ENCODE measurements at places on chromosomes 4 and X.
A peak's percentile ranks its signal among the peaks of the same experiment; 100 is the strongest.

DNA sequence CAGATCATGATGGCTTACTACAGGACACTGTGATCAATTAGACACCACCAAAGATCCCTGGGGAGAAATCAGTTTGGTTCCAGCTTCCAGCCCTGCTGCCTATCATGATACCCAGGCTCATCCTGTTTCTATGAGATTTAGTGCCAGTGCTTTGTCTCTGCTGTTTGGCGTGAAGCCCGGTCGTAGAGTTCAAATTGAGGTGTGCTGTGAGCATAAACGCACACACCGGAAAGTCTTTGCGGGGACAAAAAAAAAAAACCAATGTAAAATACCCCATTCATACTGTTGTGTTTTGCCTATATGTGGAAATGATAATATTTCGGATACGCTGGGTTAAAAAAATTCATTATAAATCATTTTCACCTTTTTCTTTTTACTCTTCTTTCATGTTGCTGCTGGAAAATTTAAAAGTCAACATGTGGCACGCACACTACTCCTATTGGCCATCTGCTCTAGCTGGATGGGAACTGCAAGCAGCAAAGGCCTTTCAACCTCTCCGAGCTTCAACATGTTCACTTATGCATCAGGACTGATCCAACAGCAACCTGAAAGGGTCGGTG lies 607 bp upstream of the DKC1 start:
- H3K4me1 ChIP-seq, result peaks cover 4% of the 10 kb centered on the region
- peak overlapping the region; percentile 54 for H3K27ac ChIP-seq
- H3K4me3 ChIP-seq, result peak overlapping the region; percentile 47

DNA sequence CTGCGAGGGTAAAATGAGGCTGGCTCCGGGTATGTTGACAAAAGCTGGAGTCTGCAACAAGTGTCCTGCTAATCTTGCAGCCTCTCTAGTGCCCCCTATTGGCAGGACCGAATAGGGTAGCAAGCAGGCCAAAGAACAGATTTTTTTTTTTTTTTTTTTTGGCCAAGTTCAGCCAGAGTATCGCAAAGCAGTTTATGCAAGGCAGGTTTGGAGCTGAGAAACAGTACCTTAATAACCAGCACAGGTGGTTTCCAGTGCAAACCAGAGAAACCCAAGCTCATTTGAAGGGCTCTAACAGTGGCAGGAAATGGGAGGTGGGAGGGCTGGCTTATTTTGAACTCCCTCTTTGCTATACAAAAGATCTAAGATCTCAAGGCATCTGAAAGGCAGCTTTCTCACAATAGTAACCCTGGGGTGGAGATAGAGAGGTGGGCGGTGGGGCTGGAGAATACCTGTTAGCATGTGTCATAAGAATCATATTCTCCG lies 38.2 kb upstream of the OCIAD2 start:
- no peak overlapping the region for H3K27ac ChIP-seq
- H3K4me1 ChIP-seq, result no peaks in the 10 kb centered on the region

DNA sequence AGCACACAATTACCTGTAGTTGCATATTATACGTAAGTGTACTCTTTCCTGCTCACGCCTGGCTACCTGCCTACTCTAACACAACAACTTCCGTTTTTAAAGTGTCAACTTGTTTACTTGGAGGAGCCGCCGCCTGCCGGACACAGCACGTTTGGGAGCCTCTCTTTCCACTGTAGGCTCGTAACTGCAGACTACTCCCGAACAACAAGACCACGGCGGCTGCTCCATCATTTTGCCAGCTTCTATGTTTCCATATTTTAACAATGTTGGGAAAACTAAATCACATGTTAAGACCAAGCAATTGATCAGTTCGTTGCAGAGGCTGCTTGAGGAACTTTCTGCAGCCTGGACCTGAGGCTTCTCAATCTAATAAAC lies 841 bp downstream of the MTNR1A start:
- H3K4me1 ChIP-seq, result peaks cover 9% of the 10 kb centered on the region
- peak; percentile 64 for DNase-seq
- peaks cover 20% of the 10 kb centered on the region for H3K27me3 ChIP-seq
- H3K4me3 ChIP-seq, result peak overlapping the region; percentile 56
- no peaks in the 10 kb centered on the region for H3K36me3 ChIP-seq

GRCh38 chr4:184310881-184311709 lies 93.4 kb upstream of the ENPP6 start:
- no peak overlapping the region for H3K4me3 ChIP-seq
- DNase-seq, result no peak
- no peaks in the 10 kb centered on the region for H3K27me3 ChIP-seq
- no peak overlapping the region for H3K27ac ChIP-seq

DNA sequence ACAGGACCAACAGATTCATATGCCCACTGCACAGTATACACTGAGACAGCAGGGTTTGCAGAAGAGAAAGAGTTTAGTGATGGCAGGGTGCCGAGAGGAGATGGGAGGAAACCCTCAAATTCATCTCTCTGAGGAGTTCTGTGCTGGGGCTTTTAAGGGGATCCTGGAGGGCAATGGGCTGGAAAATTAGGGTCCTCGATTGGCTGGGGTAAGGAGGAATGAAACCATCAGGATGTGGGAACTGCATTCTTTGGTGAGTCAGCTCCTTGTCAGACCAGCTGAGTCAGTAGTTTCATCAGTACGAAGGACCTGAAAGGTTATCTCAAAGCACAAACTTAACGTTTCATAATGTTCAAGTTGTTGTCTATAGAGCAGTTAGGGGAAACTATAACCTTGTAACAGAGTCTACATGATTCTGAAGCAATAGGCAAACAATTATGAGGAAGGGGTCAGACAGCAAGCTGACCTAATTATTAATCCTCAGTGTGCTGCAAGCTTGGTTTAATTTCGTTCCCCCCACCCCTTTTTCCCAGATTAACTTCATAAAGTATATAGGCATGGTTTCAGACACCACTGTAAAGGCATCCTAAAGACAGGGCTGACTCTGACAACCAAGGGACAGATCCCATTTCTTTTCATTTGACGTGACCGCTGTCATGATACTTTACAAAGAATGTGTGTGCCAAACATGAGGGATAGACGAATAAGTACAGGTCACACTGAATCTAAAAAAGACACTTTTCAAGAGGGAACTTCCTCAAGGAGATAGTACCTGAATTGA lies 1.5 kb upstream of the MSMO1 start:
- DNase-seq, result no peak
- no peaks in the 10 kb centered on the region for H3K27me3 ChIP-seq
- H3K4me1 ChIP-seq, result peaks cover 9% of the 10 kb centered on the region
- H3K27ac ChIP-seq, result peak overlapping the region; percentile 85
- peak overlapping the region; percentile 64 for H3K4me3 ChIP-seq
- H3K36me3 ChIP-seq, result no peaks in the 10 kb centered on the region

DNA sequence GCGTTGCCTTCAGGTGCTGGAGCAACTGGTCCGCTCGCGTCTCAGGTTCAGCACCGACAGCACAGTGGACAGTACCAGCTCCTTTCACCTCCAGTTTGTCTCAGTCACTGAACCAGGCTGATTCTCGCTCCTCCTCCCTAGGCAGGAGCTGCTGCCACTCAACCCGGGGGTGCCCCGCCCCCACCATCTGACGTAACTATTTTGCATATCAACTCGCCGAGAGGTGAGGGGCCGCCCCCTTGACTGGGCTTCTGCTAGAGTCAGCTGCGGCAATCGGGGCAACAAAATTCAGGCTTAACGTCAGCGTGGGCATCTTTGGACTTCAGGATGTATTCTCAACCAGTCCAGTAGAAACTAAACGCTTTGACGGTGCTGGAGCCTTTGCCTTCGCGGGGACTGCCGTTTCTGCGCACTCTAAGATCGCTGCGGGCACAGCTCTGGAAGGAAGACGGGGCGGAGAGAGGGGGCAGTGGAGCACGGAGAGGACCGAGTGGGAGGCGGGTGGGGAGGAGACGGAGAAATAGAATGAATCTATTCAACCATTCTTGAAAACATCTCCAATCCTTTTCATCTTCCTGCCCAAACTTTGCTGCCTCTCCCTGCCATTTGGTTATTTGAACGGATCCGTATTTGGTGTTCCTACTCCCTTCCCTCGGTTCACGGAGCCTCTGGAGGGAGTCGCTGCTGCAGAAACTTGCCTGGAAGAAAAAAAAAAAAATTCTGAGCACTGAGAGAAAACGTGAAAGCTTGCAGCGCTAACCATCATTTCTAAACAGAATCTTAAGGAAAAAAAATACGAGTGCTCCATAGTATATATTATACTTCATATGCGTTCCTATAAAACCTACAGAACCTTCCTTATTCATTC lies at the start of gene FSTL5:
Gene FSTL5 (minus strand): TSS at position 109 of the 868 bp plus-strand sequence. CDS start 52,604 bp downstream, outside the sequence.
- no peaks in the 10 kb centered on the region for H3K27me3 ChIP-seq
- DNase-seq, result peak; percentile 84
- no peaks in the 10 kb centered on the region for H3K36me3 ChIP-seq
- peaks cover 7% of the 10 kb centered on the region for H3K4me1 ChIP-seq

GRCh38 chrX:13791559-13791958 lies 25.3 kb downstream of the GPM6B start:
- peaks cover 20% of the 10 kb centered on the region for H3K4me1 ChIP-seq
- H3K36me3 ChIP-seq, result no peaks in the 10 kb centered on the region
- peak overlapping the region; percentile 88 for H3K27ac ChIP-seq
- peak; percentile 91 for DNase-seq
- H3K27me3 ChIP-seq, result peaks cover 2% of the 10 kb centered on the region
- H3K4me3 ChIP-seq, result no peak overlapping the region

GRCh38 chr4:21811565-21811964 lies 137.0 kb downstream of the KCNIP4 start:
- no peaks in the 10 kb centered on the region for H3K4me1 ChIP-seq
- no peak for DNase-seq
- no peak overlapping the region for H3K4me3 ChIP-seq
- no peaks in the 10 kb centered on the region for H3K27me3 ChIP-seq
- no peaks in the 10 kb centered on the region for H3K36me3 ChIP-seq

- H3K27me3 ChIP-seq, result no peaks in the 10 kb centered on the region
- no peak overlapping the region for H3K27ac ChIP-seq
- DNase-seq, result no peak
- H3K36me3 ChIP-seq, result peaks cover 14% of the 10 kb centered on the region
These were observed 46.5 kb downstream of the ZFYVE28 start for GRCh38 chr4:2371765-2372487.

GRCh38 chrX:149506349-149506748 lies 1.2 kb upstream of the IDS start:
- H3K36me3 ChIP-seq, result peaks cover 4% of the 10 kb centered on the region
- peaks cover 11% of the 10 kb centered on the region for H3K4me1 ChIP-seq
- H3K27ac ChIP-seq, result no peak overlapping the region
- H3K4me3 ChIP-seq, result no peak overlapping the region

GRCh38 chr4:180169394-180169793 lies 2073.8 kb upstream of the TENM3 start:
- no peaks in the 10 kb centered on the region for H3K36me3 ChIP-seq
- H3K4me3 ChIP-seq, result no peak overlapping the region
- H3K4me1 ChIP-seq, result no peaks in the 10 kb centered on the region
- H3K27me3 ChIP-seq, result no peaks in the 10 kb centered on the region
- DNase-seq, result no peak

DNA sequence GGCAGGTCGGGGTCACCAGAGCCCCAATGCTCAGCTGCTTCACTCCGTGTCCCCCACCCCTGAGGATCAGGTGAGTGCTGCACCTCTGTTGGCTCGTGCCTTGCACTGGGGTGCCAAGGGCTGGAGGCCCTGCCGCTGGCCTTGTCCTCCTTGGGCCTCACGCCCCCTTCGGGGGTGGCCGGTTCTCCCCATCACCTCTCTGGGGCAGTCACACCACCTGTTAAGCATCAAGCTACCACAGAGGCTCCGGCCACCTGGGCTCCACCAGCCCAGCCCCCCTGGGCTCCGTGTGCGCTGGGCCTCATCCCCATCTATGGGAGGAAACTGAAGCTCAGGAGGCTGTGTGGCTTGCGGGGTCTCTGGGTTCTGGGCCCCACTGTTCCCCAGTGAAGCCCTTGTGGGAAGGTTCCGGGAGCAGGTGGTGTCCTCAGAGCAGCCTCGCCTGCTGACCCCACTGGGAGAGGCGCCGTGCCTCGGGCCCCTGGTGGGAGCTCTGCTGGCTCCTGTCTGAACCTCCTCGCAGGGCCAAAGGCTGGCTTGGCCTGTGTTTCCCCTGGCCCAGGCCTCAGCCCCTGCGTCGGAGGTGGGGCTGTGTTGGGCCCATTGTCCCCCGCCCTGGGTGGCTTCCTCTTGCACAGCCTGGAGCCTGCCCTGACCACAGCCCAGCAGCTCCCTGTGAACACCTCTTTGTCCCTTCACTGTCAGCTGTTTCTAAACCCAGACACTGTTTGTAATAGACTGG lies 30.8 kb downstream of the DOK7 start:
- H3K4me1 ChIP-seq, result peaks cover 34% of the 10 kb centered on the region
- H3K27ac ChIP-seq, result no peak overlapping the region
- H3K27me3 ChIP-seq, result peaks cover 21% of the 10 kb centered on the region
- H3K4me3 ChIP-seq, result no peak overlapping the region

DNA sequence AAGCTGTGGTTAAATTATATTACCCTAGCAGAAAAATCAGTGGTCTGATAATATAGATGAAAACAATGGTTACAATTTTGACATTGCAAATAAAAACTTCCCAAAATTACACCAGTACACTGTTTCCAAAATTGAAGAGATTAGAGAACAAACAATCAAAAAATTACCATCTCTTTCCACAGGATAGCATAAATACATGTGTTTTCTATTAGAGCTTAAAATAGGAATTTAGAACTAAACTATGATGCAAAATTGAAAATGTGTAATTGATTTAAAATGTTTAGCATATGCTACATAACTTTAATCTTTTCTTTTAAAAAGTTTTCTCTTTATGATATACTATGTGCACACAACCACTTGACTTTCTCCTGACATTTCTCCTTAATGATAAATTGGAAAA lies 6.7 kb downstream of the EDNRA start:
- peaks cover 2% of the 10 kb centered on the region for H3K27me3 ChIP-seq
- H3K4me3 ChIP-seq, result no peak overlapping the region
- no peaks in the 10 kb centered on the region for H3K36me3 ChIP-seq
- H3K27ac ChIP-seq, result no peak overlapping the region
- DNase-seq, result no peak

GRCh38 chrX:19731307-19731820 lies 156.0 kb downstream of the SH3KBP1 start:
- H3K4me1 ChIP-seq, result no peaks in the 10 kb centered on the region
- no peak for DNase-seq
- H3K36me3 ChIP-seq, result no peaks in the 10 kb centered on the region
- no peak overlapping the region for H3K27ac ChIP-seq

GRCh38 chr4:17347445-17347844 lies 164.4 kb downstream of the QDPR start:
- H3K27me3 ChIP-seq, result no peaks in the 10 kb centered on the region
- DNase-seq, result no peak
- no peaks in the 10 kb centered on the region for H3K36me3 ChIP-seq
- no peaks in the 10 kb centered on the region for H3K4me1 ChIP-seq
- H3K27ac ChIP-seq, result no peak overlapping the region

- no peaks in the 10 kb centered on the region for H3K36me3 ChIP-seq
- no peaks in the 10 kb centered on the region for H3K27me3 ChIP-seq
- H3K27ac ChIP-seq, result no peak overlapping the region
- DNase-seq, result no peak
- no peak overlapping the region for H3K4me3 ChIP-seq
These were observed 713.7 kb upstream of the TENM3 start for GRCh38 chr4:181529537-181529936.

- H3K4me3 ChIP-seq, result no peak overlapping the region
- H3K4me1 ChIP-seq, result no peaks in the 10 kb centered on the region
- no peaks in the 10 kb centered on the region for H3K36me3 ChIP-seq
- no peak overlapping the region for H3K27ac ChIP-seq
These were observed 64.1 kb upstream of the LAS1L start for GRCh38 chrX:65598559-65599147.

Data from spinal cord (tissue), 10 donors.